ENCODE measurements at places on chromosomes 5 and 9.

DNA sequence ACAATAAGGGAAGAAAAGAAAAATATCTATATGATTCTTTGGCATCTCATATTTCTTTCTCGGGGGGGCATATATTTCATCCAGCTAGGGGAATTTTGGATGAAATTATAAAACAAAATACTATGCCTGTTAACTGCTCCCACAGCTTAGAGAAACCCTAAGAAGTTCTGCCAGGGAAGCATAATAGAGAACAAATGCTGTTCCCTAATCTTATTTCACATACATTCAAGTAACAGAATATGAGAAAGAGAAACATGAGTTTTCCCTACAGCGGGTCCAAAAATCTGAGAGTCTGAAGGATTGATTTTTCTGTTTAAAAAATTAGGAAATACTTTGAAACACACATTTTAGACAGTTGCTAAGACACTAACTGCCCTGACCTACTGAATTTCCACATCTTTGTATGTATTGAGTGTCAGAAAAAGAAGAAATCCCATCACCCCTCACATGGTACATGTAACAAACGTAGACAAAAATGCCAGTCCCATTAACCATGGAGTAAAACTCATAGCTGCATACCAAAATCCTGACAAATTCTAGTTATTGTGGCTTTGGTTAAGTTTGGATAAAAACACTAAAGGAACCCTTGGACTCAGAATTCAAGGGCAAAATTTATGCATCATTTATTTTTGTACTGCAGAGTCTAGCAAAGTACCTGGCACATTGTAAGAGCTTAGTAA is 620.2 kb upstream of the DMAC1 start:
- no peak for DNase-seq

DNA sequence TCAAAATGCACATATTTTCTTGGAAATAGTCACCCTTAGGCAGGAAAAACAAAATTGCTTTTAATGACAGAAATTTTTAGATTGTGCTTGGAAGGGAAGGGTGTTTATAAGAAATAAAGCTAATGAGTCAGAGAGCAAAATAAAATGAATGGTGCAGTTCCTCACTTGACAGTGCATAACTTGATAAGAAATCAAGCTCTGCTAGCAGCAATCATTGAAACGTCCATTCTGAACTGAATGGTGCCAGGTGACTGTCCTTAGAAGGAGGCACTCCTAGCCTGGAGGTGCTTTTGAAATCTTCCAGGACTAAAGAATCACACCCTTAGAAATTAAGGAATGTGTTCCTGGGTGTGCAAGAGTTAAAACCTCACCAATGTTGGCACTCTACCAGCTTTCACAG is 202.5 kb downstream of the EFNA5 start:
- DNase-seq = no peak

DNA sequence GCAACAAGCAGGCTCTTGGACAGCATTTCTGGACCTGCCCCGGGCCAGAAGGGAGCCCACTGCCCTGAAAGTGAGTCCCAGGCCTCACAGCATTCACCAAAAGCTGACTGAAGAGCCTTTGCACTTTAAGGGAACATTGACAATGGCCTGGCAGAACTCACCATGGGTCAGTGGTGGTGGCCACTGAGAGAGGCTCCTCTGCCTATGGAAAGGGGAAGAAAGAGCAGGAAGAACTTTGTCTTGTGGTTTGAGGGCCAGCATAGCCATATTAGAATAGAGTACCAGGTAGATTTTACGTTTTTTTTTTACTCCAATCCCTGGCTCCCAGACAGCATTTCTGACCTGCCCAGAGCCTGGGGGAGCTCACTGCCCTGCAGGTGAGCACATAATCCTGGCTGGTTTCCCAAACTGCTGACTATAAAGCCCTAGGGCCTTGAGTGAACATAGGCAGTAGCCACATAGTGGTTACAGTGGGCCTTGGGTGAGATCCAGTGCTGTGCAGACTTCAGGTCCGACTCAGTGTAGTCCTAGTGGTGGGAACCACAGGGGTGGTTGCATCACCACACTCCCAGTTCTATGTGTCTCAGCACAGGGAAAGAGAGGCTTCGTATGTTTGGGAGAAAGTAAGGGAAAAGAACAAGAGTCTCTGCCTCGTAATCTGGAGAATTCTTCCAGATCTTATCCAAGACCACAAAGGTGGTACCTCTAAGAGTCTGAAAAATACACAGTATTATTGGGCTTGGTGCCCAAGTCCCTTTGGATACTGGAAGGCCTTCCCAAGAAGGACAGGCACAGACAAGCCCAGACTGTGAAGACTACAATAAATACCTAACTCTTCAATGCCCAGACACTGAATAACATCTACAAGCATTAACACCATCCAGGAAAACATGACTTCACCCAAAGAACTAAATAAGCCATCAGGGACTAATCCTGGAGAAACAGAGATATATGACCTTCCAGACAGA is 89.5 kb downstream of the TSSK1B start:
- DNase-seq = peak; percentile 36

DNA sequence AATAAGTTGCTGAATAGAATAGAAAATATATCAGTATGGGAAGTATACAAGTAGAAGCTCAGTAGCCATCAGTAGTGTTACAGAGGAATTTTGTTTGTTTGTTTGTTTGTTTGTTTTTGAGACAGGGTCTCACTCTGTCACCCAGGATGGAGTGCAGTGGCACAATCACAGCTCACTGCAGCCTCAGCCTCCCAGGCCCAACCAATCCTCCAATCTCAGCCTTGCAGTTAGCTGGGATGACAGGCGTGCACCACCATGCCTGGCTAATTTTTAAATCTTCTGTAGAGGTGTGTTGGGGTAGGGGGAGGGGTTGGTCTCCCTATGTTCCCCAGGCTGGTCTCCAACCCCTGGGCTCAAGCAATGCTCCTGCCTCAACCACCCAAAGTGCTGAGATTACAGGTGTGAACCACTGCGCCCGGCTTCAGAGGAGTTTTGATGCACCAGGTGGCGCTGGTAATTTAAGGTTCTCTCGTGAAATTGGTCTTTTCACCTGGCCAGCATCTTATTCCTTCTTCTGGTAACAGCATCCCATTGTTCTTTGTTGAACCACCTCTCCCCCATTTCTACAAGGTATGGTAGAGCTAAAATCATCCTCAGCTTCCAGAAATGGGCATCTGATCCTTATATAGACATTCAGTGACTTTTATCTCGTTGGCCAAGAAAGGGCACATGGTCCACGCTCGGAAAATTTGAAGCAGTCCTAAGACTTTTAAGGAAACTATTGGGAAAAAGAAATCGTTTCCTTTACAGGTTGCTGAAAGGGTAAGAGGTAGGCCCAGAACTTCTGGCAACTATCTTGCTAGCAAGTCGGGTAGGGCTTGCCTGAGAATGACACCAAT is 157.1 kb downstream of the ARRDC3 start:
- peak; percentile 64 for DNase-seq

GRCh38 chr9:93020771-93021670 is 37.5 kb upstream of the SUSD3 start:
- no peak for DNase-seq

DNA sequence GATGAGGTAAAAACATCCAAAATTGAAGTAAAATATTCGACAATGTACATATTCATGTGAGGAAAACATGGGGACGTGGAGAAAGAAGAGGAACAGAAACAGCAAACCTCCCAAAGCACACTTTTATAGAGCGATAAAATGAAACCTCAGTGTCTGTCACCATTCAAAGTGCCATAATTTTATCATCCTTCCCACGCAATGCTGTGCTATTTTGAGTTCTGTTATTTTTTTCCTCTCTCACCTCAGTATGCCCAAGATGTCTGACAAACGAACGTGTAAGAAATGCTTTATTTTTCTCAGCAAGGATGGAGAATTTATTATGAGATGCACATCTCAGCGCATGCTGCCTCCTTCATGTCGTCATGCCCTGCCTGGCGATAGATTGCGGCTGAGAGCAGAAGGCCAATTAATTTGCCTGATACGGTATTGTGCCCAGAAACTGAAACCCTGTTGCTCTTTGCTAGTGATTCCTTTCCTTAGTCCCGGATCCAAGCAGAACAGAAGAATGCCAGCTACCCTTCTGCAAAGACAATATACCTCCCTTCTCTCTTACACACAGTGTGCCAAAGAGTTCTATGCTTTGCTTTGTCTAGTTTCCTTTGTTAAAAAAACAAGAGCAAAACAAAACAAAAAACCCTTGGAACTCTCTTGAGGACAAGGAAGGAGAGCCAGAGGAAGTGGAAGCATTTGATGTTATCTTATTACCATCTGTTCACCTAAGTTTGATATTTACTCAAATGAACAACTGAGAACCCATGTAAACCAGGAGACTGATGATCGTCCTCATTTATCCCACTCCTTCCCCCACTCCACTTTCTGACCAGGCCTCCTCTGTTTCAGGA is 192.4 kb downstream of the SEMA6A start:
- no peak for DNase-seq

DNA sequence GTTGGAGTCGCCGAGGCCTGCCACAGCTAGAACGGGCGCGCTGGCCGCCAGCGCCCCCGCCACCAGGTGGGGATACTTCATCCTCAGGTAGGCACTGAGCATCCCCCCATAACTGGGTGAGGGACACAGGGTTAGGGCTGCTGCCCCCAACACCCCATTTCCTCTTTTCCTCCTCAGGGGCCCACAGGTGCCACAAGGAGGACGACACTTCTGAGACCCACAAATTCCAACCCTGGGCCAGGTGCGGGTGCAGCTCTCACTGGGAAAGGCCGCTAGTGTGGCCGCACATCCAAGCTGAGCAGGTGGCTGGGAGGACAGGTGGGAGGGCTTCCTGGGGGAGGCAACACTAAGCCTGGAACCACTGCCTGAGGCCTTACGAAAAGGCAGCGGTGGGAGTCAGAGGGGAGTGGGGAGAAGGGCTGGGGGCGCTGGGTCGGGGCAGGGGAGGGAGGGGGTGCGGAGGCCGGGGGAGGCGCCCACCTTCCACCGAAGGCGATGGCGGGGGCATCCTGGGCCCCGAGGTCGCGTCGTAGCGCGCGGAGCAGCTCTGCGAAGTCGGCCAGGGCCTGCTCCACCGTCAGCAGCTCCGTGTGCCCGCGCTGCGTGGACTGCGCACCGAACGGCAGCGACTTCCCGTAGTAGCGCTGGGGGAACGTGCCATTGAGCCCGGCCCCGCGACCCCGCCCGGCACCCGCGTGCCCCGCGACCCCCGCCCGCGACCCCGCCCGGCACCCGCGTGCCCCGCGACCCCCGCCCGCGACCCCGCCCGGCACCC is 961 bp downstream of the DPP7 start:
- DNase-seq = no peak

GRCh38 chr9:134407121-134407779 is 81.0 kb downstream of the RXRA start:
- no peak for DNase-seq

- no peak for DNase-seq
These were observed 1.6 kb downstream of the INSYN2B start for GRCh38 chr5:169978714-169979113.

DNA sequence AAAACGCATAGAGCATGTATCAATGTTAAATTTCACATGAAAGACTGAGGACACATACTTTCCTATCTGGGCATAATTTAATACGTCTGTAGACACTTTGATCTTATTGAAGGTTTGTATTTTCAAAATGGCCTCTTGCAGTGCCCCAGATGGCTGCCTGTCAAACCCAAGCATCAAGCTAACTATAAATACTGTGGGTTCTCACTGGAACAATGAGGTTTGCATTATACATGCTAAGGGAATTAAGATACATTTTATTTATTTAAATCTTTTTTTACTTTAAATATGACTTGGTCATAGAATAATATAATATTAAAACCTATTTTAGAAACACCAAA is 702.9 kb upstream of the GRAMD2B start:
- DNase-seq = no peak

DNA sequence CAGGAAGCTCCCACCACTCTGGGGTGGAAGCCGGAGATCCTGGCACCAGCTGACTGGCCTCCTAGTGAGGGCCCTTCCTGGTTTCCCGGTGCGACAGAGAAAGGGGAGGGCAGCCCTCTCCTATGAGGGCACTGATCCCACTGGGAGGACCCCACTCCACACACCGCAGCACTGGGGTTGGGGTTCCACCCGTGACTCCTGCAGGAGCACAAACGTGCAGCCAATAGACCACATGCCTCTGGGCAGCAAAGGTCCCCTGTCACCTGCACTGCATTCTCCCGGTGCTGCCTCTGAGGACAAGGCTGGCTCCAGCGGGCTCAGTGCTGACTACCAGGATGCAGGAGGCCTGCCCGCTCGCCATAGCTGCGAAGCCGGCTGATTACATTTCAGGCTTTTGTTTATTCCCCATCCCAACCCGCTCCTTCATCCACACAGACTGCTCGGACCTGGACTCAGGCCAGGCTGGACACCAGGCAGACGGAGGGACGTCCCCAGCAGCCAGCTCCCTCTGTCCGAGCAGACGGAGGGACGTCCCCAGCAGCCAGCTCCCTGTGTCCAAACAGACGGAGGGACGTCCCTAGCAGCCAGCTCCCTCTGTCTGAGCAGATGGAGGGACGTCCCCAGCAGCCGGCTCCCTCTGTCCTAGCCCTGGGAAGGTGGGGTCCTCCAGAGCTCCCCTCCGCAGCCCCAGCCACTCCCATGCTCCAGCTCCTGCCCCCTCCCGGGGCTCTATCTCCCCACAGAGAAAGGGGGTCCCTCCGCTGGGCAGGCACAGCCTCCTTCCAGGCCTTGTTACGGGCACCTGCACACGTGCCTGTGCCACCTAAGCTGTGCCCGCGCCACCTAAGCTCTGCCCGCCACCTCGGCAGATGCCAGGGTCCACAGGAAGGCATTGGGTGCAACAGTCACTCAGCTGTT is 8.8 kb upstream of the CEP72 start:
- DNase-seq = no peak

GRCh38 chr9:88733651-88734421 is 198.9 kb downstream of the NXNL2 start:
- DNase-seq = no peak

GRCh38 chr9:647522-647921 is 194.0 kb upstream of the DMRT1 start:
- no peak for DNase-seq

GRCh38 chr5:159669559-159669958 is 246.7 kb upstream of the ADRA1B start:
- DNase-seq = no peak

- DNase-seq = no peak
These were observed 28.5 kb downstream of the RHOBTB3 start for GRCh38 chr5:95759634-95760033.

- DNase-seq = no peak
These were observed 2051.3 kb upstream of the CDH9 start for GRCh38 chr5:29089591-29090130.

GRCh38 chr5:62167561-62168057 is 138.4 kb upstream of the KIF2A start:
- no peak for DNase-seq

DNA sequence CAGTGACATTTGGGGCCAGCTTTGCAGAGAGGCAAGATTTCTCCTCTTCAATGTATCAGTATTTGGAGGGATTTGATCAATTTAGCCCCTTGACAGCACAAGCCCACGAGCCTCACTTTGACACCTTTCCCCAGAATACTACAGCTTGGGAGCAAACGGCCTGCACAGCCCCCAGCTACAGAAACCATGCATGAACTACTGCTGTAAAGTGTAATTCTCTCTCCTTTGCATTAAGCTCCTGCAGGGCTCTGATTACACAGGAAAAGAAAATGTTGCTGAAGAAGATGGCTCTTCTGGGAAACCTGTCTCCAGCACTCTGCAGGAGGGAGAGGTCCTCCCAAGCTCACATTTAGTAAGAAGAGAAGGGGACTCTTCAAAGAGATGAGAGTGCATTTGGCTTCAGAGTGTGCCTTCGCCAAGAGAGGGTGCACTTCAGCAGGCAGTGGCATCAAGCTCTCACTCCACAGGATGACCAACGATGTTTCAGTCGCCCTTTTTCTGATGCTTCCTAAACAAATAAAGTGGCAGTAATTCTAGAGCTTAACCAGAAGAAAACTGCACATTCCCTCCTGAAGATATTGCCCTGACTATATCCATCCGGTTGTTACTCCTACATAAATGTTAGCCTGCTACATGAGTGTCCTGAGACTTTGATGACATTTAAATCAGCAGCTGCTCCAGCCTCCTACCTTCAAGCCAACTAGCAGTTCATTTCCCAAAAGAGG is 272.2 kb downstream of the AUH start:
- no peak for DNase-seq

Measured in LoVo (cell line).